ENCODE measurements at places on chromosomes 2 and 18.
A peak's percentile ranks its signal among the peaks of the same experiment; 100 is the strongest.

- no peak for DNase-seq
Measured at GRCh38 chr2:3768960-3769765, 65.8 kb downstream of the DCDC2C start.

- DNase-seq: no peak
Measured at GRCh38 chr2:238868616-238869292, 20.9 kb downstream of the TWIST2 start.

DNA sequence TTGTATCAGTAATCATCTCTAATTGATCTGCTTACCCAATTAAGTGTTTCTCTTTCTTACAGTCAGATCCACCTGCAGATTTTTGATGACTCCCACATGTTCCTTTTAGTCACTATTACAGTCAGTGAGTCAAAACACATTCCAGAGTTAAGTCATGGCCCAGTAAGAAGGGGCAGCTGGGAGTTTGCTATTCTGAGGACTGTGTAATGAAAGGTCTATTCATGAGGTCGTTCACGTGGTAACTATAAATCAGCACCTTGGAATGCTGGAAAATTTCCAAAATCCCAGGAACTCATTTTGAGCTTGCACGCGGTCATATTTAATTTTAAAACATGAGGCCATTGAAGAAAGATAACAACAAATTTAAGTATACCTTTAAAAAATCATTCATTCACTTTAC is 252.5 kb downstream of the XIRP2 start:
- DNase-seq: no peak

- no peak for DNase-seq
Measured at GRCh38 chr2:45836740-45837139, 185.3 kb downstream of the PRKCE start.

GRCh38 chr18:70421471-70422390 is 132.9 kb downstream of the SOCS6 start:
- peak; percentile 40 for DNase-seq

DNA sequence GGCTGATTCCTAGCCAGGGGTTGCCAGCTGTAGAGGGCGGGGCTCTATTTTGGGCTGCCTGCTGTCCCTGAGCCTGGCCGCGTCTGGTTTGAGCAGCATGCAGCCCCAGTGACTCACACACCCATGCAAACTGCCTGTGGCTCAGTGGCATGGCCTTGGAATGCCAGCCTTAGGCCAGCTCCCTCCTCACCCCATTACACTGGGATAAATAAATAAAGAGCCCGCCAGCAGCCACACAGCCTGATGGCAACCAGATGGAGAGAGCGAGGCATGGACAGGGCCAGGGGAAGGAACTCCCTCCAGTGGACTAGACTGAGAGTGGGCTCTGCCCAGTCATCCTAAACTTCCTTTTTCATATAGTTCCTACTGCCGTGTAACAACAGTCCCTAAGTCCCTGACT is 18.3 kb downstream of the NHEJ1 start:
- DNase-seq: no peak

- no peak for DNase-seq
Measured at GRCh38 chr2:164066095-164066494, 330.3 kb upstream of the FIGN start.

DNA sequence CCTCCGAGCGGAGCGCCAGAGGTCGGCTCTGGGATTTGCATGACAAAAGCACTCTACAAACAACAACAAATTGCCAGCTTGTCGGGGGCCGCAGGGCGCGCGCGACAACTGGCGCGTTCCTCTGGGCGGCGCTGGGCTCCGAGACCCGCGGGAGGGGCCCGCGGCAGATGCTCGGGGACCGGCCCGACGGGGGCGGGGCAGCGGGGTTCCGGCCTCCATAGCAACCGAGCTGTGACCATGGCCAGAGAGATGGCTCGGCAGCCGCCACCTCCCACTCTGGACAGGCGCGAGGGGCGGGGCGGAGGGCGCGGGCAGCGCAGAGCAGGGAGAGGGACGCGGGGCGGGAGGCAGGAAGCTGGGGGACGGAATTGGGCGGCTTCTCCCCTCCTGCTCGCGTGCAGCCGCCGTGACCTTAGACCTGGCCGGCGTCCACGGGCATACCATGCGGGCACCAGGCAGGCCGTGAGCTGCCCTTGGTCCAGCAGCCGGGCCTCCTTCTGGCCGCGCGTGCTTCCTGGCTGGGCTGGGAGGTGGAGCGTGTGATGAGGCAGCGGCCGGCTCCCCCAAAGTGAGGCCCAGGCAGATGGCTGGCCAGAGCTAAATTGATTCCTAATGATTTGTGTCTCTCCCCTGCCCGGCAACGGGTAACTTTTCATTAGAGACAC is 171.5 kb downstream of the CELF4 start:
- peak; percentile 43 for DNase-seq

DNA sequence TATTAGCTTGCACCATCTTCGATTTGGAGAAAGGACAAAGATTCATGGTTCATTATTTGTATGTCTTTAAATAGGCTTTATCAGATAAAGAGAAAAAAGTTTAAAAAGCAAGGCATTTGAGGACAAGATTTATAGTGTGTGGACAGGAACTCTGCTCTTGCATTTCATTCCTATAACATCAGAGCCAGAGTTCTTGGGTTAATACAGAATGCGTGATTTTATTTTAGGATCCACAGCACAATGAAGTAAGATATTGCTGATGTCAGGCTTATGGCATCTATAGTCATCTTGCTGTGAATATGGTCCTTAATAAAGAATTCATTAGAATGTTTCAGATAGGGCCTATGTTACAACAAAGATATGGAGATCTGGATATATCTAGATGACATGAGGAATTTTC is 19.7 kb downstream of the RASGRP3 start:
- DNase-seq: no peak

DNA sequence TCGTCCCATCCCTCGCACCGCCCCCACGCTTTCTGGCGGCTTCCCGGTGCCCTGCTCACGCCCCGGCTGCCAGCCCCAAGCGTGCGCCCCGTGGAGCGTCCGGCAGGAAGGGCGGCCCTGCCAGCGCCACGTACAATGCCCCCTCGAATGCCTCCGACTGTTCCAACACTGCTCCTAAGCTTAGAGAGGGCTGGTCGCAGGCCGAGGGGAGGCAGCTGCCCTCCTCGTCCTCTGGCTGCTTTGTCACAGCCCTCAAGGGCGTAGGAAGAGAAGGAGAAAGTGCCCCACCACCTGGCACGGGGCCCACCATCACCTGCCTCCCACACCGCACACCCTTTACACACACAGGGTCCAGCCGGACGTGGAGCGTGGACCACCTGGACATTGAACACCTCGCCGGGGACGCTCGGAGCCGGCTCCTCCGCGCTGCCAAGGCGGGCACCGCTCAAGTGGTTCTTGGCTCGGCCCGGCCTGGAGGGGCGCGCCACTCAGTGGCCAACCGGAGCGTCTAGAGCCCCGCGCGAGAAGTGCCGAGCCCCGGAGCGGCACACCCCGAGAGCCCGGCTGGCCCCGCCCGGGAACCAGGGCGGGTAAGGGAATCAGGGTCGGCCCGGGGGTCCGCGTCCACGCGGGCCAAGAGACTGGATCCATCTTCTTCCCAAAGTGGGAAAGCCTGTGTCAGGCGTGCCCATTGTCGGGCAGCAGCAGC is 830 bp downstream of the DNER start:
- DNase-seq: peak; percentile 33
